Upper lobe of left lung (tissue), 6 donors: ENCODE measurements at places on chromosomes 3 and 15. TPM values are rescaled to one million over a fixed set of nuclear protein-coding genes. Genes with fewer than 3 reads are reported as not detected.

DNA sequence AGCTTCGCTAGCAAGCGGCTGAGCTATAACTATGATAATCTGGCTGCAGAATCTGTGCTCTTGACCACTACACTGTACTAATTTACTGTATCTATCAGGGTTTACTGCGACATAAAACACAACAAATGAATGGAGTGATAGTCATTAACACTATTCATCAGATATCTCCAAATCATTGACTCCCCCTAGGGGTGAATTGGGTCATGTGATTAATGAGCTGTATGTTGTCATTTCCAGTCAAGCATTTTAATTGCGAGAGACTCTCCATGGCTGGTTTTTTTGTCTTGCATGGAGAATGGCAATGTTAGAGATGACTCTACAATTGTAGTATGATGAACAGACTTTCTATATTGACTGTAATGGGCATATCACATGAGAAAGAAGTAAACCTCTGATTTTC lies 10.5 kb upstream of the TM4SF18 start:
- DNase-seq = no peak
- H3K27ac ChIP-seq = no peak overlapping the region
- H3K27me3 ChIP-seq = no peaks in the 10 kb centered on the region

- H3K4me1 ChIP-seq = no peaks in the 10 kb centered on the region
- no peak overlapping the region for H3K27ac ChIP-seq
- H3K27me3 ChIP-seq = no peaks in the 10 kb centered on the region
- H3K4me3 ChIP-seq = no peak overlapping the region
These were observed 33.3 kb downstream of the DET1 start for GRCh38 chr15:88513195-88513594.

GRCh38 chr3:99313485-99313884 lies 324.9 kb upstream of the COL8A1 start:
- no peaks in the 10 kb centered on the region for H3K27me3 ChIP-seq
- H3K27ac ChIP-seq = no peak overlapping the region
- no peak for DNase-seq
- no peak overlapping the region for H3K4me3 ChIP-seq
- no peaks in the 10 kb centered on the region for H3K36me3 ChIP-seq

- H3K27me3 ChIP-seq = no peaks in the 10 kb centered on the region
- no peak for DNase-seq
- no peaks in the 10 kb centered on the region for H3K36me3 ChIP-seq
These were observed 5.3 kb downstream of the LRRC15 start for GRCh38 chr3:194364314-194364651.

CD80 gene
- 7.9 TPM for total RNA-seq

NECTIN3 gene
- 6.8 TPM for total RNA-seq

PLA2G4E gene
- total RNA-seq = 2.1 TPM

GYG1 gene
- total RNA-seq = 37.3 TPM

NEK11 gene
- total RNA-seq = 40.4 TPM
